ENCODE measurements at places on chromosomes 3 and 15.

DNA sequence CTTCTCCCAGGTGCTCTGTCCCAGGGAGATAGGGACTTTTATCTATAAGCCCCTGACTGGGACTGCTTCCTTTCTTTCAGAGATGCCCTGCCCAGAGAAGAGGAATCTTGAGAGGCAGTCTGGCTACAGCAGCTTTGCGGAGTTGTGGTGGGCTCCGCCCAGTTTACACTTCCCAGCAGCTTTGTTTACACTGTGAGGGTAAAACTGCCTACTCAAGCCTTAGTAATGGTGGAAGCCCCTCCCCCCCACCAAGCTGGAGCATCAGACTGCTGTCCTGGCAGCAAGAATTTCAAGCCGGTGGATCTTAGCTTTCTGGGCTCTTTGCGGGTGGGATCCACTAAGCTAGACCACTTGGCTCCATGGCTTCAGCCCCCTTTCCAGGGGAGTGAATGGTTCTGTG lies 253.8 kb upstream of the ARL6 start:
- DNase-seq, result no peak

- DNase-seq, result no peak
Observed at GRCh38 chr3:81968658-81969057, 207.2 kb upstream of the GBE1 start.

- no peak for DNase-seq
Observed at GRCh38 chr3:129727707-129728106, 121.2 kb upstream of the PLXND1 start.

GRCh38 chr3:35071772-35072171 lies 567.6 kb upstream of the ARPP21 start:
- no peak for DNase-seq

- no peak for DNase-seq
Observed at GRCh38 chr3:184295771-184296170, 3.3 kb upstream of the PSMD2 start.

DNA sequence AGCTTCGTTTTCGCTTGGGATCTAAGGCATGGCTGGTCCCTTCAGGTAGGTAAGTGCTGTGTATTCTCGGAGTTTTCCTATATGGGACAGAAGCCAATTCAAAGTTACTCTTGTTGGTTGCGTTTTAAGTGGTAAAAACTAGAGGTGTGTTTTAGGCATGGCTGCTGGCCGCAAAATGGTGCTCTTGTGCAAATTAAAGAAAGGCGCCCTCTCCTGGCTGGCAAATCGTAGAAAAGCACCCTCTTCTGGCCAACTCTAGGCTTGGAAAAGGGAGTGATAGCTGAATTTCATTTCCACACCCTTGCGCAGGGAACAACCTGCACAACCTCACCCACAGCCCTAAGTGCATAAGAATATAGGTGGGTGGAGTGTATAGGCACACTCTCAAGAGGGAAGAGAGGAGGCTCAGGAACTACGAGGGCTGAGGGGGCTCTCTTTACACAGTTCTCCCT lies 23.5 kb downstream of the DRD3 start:
- DNase-seq, result peak; percentile 57
